NCI-H524 (cell line): ENCODE measurements at places on chromosomes 12 and 14.

- DNase-seq: peak; percentile 78
Observed at GRCh38 chr12:51823875-51824565, 24.5 kb downstream of the FIGNL2 start.

DNA sequence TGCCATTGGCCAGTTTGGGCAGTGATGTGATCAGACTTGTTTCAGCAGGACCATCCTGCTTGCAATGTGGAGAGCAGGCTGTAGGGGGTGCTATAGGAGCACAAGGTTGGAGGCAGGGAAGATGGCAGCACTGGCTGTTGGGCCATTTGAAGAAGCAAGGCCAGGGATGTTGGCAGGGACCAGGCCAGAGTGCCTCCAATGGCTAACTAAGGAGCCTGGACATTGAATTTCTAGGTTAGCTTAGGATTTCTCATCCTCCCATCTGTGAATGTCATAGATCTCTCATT is 23.5 kb downstream of the FGF23 start:
- peak; percentile 16 for DNase-seq

GRCh38 chr12:86158956-86159355 is 97.2 kb downstream of the MGAT4C start:
- no peak for DNase-seq

GRCh38 chr12:32151552-32151951 is 44.9 kb downstream of the BICD1 start:
- DNase-seq: no peak
